CD8-positive, alpha-beta T cell (primary cell): ENCODE measurements at places on chromosomes 3 and 15.
A peak's percentile ranks its signal among the peaks of the same experiment; 100 is the strongest.

DNA sequence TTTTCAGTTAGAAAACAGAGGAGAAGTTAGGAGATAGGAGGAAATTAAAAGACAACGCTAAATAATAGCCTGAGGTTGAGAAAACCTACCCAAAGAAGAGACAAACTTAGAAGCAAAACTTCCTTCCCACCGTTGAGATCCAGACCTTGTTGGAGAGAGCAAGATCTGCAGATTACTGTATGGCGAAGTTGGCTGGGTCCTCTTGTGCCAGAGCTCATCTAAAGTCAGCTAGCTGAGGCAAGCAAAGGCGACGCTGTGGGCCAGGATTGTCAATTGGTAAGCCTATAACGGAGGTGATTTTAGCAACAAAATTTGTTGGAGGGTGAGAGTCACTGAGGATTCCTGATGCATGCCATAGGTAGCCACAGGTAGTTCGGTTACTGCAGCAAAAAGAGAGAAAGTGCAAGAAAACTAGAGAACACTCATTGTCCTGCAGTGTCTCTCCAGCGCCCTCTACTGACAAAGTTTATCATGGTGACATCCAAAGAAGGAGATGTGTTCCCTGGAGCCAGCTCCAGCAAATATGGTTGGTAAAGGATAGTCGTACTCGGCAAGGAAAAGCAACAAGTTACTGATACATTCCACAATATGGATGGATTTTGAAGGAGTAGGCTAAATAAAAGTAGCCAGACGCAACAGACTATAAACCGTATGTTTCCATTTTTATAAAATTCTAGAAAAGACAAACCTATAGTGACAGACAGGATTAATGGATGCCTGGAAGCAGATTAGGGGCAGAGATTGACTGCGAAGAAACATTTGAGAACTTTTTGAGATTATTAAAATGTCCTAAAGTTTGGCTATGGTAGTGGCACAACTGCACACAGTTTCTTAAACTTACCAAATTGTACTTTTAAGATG, 9.8 kb upstream of the OR5K4 start:
- no peak for DNase-seq

GRCh38 chr3:14267976-14268375, 89.4 kb downstream of the LSM3 start:
- no peak for DNase-seq

DNA sequence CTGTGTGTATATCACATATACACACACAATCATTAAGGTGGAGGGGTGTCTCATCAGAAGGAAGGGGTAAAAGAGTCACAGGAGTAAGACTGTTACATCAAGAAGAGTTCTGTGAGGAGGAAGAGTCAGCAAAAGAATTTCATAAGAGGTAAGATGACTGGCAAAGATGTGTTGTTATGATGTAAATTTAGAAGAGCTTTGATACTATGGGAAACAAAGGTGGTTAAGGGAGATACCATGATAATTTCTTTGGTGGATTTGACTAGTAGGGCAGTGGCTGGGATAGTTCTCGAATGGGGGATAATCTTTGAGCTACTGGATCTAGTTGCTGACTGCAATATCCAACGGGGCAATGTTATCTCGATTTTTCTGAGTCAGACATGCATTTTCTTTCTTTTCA, 61.6 kb downstream of the STAG1 start:
- no peak for DNase-seq

GRCh38 chr15:24729760-24730159, 54.2 kb downstream of the NPAP1 start:
- DNase-seq: no peak

DNA sequence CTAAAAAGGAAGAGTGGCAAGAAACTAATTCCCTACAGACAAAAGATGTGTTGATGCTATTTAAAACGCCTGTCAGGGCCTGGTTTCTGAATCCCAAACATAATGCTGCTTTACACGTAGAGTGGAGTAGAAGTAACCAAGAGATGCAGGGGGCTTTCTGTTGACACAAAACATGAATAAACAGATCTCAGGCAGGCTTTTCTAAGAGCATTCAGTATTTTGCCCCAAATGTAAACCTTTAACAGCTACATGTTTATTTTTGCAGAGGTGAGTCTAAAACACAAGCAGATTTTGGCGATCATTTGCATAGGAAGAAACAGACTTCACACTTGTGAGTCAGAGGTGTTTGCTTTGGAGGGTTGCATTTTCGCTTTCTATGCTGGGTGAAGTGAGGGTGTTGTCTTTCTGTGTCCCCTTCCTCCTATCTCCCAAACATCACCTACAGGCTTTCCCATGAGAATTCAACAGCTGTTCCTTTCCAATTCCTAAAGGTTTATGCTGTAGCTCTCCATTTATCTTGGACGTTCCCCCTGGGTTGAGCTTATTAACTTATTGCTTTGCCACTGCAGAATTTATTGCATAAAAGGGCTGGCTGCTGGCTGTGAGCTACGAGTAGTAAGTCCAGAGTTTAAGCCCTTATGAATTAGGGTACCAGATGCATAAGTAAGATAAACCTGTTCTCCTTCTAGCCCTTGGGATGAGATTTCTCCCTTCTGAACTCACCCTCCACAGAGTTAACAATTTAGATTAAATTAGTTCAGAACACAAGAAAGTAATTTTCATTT, 156.7 kb downstream of the DIPK2A start:
- DNase-seq: no peak

DNA sequence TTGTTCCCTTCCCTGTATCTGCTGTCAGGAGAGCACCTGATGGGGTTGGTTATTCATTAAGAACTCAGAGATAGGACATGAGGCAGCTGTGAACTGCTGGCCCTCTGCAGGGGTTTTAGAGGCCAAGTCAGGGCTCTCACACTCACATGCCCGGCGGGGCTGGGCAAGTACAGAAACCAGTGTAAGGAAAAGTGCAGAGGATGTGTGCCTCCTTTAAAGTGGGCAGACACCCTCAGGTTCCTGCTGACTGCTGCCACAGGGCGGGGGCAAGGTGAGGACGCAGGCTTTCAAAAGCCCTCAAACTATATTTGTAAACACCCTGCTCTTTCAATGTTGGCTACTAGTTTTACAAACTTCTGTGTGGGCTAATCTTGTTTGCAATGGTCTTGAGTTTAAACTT, 22.4 kb downstream of the CXCR6 start:
- peak; percentile 35 for DNase-seq

DNA sequence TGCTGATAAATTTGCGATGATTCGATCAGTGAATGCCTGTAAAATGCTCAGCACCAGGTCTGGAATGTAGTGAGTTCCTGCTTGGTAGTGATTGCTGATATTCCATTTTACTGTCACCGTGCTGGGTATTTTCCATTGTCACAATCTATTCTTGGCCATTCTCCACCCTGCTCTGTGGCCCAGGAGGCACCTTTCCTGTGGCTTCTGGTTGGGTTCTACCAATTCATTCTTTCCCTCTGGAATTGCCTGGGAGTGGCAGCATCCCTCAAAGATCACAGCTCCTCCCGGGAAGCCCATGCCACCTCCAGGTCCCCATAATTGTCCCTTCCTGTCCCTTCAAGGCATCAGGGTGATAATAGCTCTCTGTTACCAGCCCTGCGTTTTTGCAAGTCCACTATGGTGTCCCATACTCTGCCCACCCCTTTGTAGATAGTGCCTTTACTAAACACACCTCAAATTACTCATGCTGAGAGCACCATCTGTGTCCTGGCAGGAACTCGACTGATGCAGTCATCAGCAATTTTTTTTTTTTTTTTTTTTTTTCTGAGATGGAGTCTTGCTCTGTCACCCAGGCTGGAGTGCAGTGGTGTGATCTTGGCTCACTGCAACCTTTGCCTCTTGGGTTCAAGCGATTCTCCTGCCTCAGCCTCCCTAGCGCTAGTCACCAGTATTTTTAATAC, 177.8 kb upstream of the PROK2 start:
- DNase-seq: no peak

GRCh38 chr3:42081838-42082473, 9.2 kb upstream of the TRAK1 start:
- no peak for DNase-seq

DNA sequence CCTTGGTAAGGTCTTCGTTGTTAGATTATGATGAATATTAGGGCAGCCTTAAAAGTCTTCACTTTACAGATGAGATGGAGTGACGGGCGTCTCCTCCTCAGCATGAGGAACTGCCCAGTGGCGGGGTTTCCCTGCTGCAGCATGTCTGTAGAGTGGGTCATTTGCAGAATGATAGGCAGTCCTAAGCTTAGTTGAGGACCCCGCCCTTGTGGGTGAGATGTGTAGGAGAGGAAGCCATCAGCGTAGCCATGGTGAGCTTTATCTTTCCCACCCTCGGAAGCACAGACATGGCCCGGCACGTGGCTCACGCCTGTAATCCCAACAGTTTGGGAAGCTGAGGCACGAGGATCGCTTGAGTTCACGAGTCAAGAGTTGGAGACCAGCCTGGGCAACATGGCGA, 877 bp downstream of the NIT2 start:
- DNase-seq: no peak

DNA sequence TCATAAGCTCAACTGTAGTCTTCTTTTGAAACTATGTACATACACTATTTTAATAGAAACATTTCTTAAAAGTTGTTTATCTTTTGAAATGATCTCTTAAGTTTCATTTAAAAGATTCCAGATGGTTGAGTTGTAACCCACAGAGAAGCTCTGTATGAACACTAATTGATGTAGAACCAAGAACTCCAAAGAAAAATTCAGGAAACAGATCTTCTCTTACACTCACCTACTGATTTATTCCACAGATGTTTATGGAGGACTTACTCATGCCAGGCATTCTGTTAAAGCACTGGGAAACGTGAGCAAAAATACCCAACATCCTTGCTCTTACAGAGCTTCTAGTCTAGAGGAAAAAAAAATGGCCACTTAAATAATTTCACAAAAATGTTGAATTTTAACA, 551.1 kb downstream of the NAALADL2 start:
- DNase-seq: no peak

DNA sequence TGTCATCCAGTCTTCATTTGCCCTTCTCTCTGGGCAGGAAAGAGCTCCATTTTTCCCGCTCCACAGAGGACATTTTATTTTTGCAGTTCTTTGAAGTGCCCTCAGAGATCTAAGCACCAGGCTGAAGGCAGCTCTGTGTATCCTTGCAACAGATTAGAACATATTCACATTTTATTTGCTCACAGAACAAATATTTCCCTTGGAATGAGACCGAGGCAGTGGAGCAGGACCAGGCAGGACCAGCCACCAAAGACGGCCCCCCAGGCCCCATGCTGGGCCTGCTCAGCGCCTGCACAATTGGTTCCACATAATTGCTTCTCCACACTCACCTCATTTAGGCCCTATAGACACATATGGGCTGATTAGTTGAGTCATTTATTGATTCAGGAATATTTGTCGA, 15.7 kb upstream of the ETV5 start:
- DNase-seq: no peak

DNA sequence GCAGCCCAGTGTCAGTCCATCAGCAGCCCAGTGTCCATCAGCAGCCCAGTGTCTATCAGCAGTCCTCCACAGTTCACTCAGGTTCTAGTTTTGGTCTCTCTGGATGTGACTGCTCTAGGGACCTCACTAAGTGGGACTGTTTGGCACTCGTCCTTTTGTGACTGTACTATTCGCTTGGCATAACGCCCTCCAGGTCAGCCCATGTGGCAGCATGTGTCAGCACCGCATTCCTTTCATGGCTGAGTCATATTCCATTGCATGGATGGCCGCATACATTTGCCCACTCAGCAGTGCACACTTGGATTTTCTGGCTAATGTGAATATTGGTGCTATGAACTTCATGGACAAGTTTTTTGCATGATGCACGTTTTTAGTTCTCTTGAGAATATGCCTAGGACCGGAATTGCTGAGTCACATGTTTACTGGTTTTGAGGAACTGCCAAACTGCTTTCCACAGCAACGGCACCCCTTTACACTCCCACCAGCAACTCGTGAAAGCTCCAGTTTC, 16.4 kb downstream of the CHST13 start:
- DNase-seq: no peak

DNA sequence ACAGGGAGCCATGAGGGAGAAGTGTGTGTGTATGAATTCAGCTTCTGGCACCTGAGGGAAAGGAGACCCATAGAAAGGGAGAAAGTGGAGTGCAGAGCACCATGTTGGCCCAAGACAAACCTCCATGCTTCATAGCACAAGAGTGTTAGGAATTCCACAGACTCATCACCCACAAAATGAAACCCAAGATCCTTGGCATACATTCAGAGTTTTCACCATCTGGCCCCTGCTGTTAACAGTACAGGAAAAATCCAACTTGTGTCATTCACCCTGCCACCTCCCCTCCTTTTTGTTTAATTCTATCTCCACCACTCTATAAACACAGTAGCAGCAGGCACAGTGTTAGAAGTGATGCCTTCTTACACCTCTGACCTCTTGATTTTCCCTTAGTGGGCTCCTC, 60.0 kb upstream of the MNS1 start:
- no peak for DNase-seq

DNA sequence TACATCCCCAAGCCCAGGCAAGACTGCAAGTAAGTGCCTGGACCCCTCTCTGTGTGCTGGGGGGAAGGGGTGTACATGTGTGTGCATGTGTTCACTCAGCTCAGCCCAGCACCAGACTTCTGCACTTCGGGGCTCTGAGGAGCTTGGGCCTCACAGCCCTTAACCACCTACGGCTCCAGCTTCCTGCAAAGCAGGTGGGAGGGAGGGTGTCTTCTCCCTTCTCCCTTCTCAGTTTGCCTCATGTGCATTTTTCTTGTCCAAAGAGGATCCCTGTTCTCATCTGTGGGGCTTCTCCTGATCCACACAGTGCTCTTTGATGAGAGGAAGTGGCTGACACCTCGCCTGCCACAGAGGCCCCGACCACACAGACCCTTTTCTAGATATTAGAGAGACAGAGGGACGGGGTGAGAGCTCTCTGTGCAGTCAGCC, 69.3 kb downstream of the MESD start:
- DNase-seq: peak; percentile 5

DNA sequence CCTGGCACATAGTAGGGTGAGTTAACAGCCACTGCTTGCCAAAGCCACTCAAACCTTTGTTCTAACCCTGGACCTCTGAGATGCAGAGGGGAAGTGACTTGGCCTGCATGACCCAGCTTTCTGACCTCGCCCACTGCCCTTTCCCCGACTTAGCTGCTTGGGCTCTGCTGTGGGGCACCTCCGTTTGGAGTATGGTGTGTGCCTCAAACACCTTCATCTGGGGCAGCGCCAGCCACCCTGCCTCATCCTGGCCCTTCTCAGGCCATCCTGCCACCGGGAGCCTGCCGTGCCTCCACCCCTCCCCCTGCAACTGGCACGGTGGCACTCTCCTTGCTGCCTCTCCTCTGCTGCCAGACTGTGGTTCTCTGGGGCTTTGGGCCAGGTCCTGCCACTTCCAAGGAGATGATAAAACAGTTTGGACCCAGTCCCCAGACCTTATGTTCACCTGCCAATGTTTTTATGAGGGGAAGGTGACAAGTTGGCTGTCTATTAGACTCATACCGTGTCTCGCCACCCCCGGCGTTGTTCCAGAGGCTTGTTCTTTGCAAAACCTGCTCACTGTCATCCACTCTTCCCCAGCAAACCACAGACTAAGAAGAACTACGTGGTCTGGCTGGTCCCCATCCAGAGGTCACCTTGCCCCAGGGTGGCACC, 32.2 kb downstream of the SLC6A6 start:
- no peak for DNase-seq

- no peak for DNase-seq
Observed at GRCh38 chr3:132522353-132522752, 74.7 kb upstream of the ACKR4 start.
